ENCODE measurements at places on chromosomes 4 and X.

GRCh38 chr4:25958110-25958509 is 44.1 kb downstream of the SMIM20 start:
- no peak for DNase-seq

DNA sequence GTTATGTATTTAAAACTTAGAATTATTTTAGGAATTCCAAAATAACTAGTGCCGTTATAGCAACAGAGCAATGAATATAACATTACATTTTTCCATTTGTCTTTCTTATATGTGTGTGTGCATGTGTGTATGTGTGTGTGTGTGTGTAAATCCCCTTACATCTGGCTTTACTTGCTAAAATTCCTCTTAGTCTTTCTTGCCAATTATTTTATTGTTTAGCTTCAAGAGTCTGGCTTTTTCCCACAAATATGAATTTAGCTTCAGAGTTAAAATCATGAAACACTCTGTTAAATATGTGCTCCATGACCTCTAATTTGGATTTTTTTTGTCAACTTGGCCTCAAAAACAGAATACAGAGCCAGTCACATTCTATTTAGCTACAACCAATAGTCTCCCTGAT is 18.9 kb downstream of the FGF13 start:
- DNase-seq = no peak

- DNase-seq = no peak
These were observed 15.1 kb downstream of the S100G start for GRCh38 chrX:16665089-16665488.

DNA sequence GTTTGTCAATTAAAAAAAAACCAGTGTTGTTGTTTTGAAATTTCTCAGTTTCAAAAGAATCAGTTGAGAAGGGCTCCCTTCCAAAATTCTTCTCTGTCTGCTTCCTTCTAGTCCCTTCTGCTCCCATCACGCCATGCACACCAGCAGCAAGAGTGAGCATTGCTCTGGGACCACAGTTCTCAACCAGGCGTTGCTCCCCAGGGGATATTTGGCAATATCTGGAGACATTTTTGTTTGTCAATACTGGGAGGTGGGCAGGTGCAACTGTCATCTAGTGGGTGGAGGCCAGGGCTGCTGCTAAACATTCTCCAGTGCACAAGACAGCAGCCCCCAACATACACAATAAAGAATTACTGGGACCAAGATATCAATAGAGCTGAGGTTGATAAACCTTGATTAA is 74.8 kb upstream of the EGFL6 start:
- DNase-seq = no peak

GRCh38 chrX:50721764-50722521 is 92.1 kb downstream of the SHROOM4 start:
- no peak for DNase-seq

DNA sequence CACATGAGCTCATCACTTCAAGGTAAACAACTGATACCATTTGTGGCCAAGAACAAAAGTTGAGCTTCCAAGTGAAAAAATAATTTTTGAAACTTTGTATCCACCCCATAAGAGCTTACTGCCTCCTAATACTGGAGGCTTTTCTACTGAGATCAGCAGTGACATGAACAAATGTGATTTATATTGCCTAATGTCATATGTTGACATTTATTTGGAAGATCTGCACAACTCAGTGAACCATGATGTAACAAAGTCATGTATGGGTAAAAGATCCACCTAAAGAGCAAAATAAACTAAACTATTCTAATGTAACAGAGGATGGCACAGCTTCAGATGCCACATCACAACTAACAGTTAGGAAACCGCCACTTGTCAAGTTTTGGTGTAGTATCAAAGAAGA is 65.8 kb downstream of the AFAP1 start:
- DNase-seq = no peak

DNA sequence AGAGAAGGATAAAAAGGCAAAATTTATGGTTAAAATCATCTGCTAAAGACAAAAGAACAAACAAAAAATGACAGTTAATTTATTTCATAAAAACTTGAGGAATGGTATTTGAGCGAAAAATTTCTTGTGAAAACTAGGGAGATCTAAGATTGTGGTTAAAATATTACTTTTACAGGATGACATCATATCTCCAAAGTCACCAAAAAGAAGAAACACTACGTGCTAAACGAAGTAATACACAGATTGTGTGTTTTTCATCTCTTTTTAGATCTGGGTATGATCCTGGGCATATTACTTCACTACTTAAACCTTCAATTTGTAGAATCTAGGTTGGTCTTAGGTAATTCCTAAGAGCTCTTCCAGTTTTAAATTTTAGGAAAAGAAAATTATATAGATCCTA is 107.7 kb downstream of the CAMK2D start:
- DNase-seq = no peak

DNA sequence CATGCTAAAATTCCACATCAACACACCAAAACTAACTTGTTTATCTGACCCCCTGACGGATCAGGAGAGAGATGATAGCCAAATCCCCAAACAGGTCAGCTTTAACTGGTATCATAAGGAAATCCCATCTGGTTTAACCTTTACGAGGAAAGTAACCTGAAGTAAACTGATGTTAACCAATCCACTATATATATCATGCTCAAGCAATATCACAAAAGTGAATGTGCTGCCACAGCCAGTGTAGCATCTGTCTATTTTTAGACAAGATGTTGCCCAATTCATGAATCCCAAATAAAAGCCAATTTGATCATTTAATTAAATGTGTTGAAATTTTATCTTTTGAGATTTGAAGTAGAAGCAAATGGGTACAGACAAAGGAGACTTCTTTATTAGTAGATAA is 44.5 kb downstream of the EGF start:
- no peak for DNase-seq

DNA sequence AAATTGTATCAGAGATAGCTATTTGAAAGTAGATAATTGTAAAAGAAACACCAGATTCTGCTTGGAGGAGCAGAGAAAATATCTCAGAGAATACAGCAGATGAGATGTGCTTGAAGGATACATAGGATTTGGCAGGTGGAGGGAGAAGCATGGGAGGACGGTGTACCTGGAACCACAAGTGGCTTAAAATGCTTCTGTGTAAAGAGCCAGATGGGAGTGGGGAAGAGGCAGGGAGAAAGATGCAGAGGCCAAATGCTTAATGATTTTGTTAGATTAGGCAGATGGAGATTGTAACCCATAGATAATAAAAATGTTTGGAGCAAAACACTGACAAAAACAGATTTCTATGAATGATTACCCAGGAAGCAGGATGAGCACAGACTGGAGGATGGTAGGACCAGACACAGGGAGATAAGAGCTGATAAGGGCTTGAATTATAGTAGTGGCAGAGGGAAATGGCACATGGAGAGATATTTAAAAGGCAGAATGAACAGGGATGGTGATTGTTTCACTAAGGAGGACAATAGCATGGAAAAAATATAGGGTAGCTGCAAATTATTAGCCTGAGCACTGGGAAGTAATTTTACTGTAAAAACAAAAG is 145.7 kb upstream of the TBC1D9 start:
- DNase-seq = no peak

GRCh38 chrX:132443196-132444135 is 45.4 kb downstream of the MBNL3 start:
- DNase-seq = no peak

DNA sequence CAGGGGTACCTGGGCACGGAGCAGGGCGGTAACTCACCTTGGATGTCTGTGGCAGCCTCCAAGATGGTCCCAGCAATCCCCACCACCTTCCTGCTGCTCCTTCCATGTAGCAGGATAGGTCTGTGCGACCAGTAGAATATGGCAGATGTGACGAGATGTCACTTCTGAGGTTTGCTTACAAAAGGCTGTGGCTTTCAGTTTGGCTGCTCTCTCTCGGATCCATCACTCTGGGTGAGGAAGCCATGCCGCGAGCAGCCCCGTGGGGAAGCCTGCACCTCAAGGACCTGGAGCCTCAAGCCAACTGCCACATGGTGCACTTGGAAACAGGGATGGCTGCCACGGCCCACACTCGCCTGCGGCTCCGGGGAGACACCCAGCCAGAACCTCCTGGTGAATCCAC is 37.6 kb downstream of the WFS1 start:
- no peak for DNase-seq

GRCh38 chr4:26822546-26822945 is 38.1 kb upstream of the STIM2 start:
- DNase-seq = peak; percentile 61

- no peak for DNase-seq
These were observed 197.2 kb upstream of the NDST4 start for GRCh38 chr4:115310641-115311040.

- DNase-seq = peak; percentile 34
These were observed 92.2 kb upstream of the SPRY1 start for GRCh38 chr4:123304151-123304964.
